NCI-H446 (cell line): ENCODE measurements at places on chromosomes 2 and 18.

DNA sequence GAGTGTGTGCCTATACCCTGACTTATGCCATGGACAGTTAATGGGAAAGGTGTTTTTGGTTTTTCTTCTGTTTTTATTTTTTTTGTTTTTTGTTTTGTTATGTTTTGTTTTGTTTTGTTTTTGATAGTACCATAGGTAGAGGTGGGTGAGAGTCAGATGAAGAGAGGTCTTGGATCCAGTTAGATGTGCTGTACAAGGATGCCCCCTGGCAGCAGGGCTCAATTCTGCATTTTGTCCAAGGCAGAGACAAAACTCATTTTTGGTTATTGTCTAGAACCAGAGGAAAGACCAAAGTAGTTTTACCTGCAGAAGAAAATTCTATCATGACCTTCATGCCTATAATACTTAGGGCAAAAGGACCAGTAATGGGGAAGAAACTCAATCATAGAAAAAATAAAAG, 48.5 kb downstream of the SLC5A7 start:
- no peak for DNase-seq

DNA sequence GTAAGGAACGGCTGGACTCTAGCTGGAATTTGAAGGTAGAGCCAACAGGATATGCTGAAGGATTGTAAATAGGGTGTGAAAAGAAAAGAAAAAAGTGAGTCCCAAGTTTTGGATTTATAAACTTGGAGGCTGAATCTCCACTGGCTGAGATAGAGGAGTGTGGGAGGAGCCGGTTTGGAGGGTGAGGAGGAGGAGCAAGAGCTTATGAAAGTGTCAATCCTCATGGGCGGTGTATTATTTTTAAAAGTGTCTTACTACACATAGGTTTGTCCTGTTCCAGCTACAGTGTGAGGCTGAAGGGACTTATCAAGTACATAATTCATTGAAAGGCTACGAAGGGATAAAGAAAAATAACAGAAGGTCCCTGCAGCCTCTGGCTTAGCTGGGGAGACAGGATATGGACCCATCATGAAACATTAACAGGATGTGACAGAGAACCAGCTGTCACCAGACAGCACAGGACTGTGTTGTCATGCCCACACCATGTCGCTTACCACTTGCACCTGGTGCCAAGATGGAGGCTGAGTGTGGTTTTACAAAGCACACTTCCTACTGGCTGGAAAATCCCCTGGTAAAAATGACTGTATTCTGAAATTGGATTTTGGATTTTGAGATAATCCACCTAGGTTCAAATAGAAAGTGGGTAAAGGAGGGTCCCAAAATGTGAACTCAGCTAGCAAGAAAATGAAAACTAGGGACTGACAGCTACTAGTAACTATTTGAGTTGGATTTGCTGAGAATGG, 2.5 kb upstream of the MREG start:
- no peak for DNase-seq

- DNase-seq = no peak
Measured at GRCh38 chr2:195647302-195647701, 9.7 kb upstream of the SLC39A10 start.

- DNase-seq = peak; percentile 60
Measured at GRCh38 chr2:62458671-62459081, 47.3 kb downstream of the TMEM17 start.

- no peak for DNase-seq
Measured at GRCh38 chr2:20207051-20207450, 17.9 kb downstream of the SDC1 start.

- DNase-seq = no peak
Measured at GRCh38 chr18:75100832-75101630, 107.9 kb downstream of the PTGR3 start.

DNA sequence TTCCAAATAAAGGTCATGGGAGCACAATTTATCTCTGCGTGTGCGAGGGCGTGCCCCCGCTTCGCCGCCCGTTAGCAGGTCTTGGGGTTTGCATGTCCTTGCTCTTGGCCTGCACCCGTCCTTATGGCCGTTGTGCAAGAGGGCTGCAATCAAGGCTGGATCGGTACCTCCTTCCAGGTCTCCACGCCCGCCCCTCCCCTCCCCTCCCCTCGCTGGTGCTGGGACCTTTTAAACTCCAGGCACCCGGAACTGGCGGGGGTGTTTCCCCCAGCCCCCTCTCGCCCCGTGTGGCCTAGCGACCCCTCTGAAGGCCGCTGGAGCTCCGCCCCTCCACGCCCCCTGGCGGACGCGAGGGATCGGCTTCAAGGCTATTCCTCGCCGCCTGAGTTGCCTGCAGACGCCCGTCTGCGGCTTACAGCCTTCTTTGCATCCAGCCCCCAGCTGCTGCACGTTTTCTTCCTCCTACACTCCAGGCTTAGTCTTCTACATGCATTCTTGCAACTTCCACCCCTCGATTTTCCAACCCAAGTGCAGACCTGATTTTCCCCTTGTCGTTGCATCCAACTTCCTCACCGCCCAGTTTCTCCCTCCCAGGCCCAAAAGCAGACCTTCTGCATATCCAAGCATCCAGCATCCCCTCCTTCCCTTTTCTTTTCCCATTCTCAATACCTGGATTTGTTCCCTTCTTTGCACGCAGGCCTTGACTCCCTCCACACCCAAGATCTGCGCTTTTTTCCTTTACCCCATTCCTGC, 577 bp downstream of the IDH1 start:
- DNase-seq = peak; percentile 81

DNA sequence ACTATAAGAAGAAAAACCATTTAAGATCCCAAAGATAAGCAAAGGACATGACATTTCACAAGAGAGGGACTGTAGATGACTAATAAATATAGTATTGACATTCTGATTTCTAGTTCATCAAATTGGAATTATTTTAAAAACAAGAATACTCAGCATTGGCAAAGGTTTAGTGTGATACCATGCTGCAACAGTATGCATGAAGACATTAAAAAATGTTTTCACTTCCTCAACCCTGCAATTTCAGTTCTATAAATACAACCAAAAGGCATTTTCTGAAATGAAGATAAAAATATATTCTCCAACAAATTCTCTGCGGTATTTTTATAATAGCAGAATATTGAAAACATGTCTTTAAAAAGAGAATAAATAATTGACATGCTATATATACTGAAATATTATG, 2.1 kb downstream of the C2orf81 start:
- DNase-seq = no peak

DNA sequence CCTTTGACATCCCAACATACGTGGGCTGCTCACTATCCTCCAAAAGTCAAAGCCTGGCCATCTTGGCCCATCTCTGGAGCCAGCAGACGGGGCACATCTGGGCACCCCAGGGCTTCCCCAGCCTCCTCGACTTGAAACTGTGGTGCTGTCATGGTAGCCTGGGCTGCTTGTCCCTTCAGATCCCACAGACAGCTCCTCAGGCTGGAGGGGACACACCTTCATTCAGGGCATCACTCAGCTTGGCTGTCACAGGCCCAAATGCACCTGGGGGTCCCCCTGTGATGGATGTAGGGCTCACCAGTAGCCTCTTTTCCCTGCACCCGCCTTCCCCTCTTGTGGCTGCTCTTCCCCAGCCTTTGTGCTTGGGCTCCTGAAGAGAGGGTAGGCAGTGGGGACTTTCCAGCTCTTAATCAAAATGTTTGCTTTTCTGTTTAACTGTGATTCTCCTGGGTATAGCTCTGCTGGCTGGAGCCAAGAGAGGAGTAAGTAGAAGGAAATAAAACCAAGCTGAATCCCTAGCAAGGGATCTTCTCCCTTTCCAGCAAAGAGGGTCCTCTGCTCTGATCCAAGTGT, 92.3 kb downstream of the GYPC start:
- no peak for DNase-seq

DNA sequence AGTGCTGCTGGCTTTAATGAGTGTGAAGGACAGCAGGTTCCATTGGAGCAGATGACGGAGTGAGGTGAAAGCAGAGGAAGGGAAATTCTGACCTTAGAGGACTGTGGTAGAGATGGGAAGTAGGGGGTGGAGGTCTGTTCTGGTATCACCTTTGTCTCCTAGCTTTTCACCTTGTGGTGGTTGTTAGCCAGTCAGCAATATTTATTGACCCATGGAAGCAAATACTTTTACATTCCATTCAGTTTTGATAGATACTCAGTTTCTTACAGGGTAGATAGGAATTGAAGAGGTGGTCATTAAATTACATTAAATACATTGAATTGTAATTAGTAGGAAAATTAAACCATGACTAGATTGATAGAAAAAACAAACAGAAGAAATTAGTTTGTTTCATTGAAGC, 180.1 kb downstream of the DIS3L2 start:
- no peak for DNase-seq

DNA sequence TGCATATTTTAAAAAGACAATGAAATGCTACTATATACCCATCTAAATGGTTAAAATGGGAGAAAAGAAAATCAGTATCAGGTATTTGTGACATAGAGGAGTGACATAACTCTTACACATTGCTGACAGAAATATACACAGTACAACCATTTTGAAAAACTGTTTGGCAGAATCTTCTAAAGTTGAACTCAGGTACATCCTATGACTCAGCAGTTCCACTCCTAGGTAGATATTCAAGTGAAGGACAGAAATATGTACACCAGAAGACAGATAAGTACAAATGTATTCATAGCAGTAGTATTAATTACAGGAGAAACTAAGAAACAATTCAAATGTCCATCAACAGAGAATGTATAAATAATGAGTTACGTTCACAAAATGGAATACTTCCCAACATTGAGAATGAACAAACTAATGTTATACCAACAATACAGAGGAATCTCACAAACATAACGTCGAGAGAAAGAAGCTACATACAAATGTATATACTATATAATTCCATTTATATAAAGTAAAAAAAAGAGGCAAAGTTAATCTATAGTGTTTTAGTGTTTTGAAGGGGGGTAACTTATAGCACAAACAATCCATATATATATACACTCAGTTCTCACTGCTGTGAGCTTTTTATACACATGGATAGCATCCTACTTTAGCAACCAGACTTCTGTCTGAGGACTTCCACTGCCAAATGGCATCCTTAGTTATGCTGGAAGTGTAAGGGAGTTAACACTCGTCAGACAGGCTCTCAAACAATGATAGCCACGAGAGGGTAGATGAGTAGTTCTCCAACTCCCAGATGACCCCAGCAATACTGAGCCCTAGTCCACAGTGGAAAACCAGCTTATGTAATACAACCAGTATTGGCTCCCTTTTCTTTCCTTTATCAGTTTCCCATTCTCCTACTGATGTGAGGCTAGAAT, 172.5 kb downstream of the NBAS start:
- DNase-seq = no peak

- no peak for DNase-seq
Measured at GRCh38 chr18:73688851-73689711, 458.6 kb downstream of the FBXO15 start.

DNA sequence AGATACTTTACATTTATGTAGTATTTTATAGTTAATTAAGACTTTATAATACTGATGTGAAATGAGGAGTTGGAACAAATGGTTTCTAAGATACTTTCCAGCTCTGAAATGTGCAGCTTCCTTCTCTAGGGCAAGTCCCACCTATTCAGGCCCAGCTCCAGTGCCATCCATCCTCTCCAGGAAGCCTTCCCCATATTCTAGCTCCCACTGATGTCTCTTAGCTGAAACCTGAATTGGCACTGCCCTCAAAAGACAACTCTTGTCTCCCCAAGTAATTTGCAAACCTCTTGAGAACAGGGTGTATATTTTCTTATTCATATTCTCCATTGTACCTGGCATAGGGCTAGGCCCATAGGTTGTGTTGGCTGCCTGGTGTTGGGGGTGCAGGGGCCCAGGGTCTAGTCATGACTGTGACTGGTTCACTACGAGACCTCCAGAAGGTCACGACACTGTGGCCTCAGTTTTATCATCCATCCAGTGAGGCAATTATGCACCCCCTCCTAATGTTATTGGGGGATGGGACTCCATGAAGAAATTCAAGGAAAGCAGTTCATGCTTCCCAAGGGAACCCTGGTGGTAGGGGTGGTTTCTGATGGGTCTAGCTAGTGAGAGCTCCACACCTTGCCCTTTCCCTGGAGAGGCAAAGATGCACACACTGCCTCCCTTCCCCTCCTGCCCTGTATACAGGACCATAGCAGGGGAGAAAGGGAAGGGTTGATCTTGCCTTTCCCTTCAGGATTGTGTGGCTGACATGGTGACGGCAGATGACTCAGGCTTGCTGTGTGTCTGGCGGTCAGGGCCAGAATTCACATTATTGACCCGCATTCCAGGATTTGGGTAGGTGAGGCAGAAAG, 2.8 kb downstream of the WDR54 start:
- DNase-seq = no peak

DNA sequence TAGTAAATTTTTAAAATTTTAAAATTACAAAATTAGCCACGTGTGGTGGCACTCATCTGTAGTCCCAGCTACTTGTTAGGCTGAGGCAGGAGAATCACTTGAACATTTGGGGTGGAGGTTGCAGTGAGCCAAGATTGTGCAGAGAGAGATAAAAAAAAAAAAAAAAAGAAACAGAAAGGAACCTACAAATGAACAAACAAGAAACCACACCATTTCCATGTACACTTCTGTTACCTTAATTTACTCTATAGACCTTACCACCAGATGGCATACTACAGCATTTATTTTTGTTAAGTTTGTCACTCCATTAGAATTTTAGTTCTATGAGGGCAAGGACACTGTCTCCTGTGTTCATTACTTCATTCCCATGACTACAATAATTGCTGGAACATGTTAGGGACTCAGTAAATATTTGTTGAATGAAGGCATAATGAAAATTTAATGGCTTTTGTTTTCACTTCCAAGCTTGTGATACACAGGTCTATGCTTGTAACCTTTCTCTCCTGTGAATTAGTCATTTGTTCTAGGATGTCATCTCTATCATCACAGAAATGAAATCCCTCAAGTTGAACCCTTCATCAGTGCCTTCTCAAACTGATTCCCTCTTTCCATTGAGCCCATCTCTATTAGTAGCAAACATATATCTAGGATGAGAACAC, 76.0 kb downstream of the ARHGAP15 start:
- peak; percentile 20 for DNase-seq

DNA sequence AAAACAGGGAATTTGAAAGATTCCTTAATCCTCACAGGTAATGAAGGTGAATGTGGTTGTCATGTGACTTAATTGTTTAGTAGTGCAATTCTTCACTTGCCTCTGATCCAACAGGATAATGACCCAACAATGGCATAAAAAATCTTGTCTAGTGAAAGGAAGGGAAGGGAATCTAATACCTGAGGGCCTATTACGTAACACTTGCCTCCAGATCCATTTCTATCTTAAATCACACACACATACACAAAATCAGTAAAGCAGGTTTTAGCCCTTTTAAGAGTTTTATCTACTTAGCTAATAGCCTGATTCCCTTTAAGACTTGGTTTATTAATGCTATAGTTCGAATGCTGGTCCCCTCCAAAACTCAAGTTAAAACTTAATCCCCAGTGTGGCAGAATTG, 118.6 kb downstream of the TMEM163 start:
- DNase-seq = no peak

DNA sequence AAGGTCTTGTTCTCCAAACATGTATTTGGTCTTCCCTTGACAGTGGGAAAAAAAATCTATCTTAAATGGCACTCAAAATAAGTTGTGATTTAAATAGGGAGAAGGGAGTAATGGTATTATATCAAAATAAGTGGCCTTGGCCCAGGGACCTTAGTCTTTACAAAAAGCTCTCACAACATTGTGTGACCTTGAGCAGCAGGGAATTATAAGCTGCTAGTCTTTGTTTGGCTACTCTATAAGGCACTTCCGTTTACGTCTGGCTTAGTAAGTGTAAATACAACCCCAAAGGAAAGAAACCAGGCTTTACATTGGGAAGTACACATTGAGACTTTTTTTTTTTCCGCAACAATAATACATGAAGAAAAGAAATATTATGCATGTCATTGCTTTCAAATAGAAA, 734.0 kb upstream of the LINC00305 start:
- DNase-seq = no peak

GRCh38 chr2:231341100-231341499, 54.4 kb upstream of the B3GNT7 start:
- no peak for DNase-seq
